ENCODE measurements at places on chromosomes 12 and 14.

- DNase-seq: no peak
Measured at GRCh38 chr12:4251967-4252366, 21.6 kb upstream of the CCND2 start.

DNA sequence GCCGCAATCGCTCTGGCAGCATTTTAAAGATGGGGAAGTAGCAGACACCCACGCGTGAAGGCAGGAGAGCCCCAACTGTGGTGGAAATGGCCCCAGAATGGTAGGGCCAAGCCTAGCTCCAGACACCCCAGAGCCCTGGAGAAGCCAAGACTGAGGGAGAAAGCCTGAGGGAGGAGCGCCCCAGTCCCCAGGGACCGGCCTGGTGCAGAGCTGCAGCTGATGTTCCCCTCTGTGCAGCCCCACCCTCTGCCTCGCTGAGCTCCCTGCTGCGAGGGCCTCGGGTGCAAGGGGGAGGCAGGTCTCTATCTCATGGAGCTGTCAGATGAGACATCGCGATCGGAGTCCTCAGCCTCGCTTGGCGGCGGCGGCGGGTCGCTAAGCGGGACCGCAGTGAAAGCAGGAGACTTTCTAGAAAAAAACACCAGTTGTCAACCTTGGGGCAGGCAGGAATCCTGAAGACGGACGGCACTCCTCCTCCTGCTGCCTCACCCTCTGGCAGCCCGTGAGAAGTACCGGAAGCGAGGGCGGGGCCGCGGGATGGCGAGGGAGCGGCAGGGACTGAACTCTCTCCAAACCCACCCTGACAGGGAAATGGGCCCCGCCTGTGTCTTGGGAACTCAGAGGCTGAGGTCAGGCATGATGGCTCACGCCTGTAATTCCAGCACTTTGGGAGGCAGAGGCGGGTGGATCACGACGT lies 6.0 kb downstream of the GAPDH start:
- DNase-seq: no peak

DNA sequence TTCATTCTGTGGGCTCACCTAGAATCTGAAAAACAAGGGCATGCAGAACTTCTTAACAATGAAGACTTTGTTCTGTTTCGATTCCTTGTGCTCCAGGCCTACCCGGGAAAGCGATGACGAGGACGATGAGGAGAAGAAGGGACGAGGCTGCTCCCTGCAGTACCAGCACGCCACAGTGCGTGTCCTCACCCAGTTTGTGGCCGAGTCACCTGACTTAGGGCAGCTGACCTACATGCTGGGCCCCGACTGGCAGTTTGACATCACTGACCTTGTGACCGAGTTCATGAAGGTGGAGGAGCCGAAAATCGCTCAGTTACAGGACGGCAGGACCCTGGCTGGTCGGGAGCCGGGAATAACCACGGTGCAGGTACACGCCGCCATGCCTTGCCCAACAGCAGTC lies 585.4 kb downstream of the AACS start:
- no peak for DNase-seq

- DNase-seq: no peak
Measured at GRCh38 chr12:117334051-117334450, 27.4 kb downstream of the NOS1 start.

DNA sequence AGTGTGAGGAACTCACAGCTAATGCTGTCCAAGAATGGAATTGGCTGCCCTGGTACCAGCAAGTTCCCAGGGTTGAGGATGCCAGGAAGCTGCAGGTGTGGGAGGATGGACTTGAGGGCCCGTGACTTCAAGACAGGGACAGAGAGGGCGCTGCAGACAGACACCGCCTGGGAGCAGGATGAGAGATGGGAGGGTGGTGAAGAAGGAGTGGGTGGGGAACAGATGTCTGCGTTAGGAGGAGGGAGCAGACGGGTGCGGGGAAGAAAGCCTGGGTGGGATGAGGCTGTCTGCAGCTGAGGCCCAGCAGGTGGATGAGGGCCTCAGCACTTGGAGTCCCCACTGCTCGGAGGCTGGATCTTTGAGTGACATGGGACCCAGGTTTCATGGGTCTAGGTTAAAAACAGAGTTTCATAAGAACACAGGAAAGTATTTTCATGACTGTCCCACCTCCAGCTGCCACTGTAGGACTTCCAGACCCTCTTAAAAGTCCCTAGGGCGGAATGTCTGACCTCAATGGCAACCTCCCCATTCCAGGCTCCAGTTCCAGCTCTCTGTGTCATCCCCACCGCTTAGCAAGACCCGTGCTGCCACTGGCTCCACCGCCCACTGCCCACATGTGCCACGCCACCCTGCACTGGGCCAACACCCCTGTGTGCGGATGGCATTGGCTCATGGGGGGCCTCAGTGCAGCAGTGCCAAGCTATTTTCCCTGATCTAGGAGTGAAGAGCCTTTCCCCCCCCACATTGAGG lies 70.3 kb upstream of the SCN8A start:
- DNase-seq: no peak

- no peak for DNase-seq
Measured at GRCh38 chr14:100609941-100610391, 22.7 kb upstream of the BEGAIN start.

- DNase-seq: no peak
Measured at GRCh38 chr12:67748743-67749040, 100.1 kb downstream of the DYRK2 start.

DNA sequence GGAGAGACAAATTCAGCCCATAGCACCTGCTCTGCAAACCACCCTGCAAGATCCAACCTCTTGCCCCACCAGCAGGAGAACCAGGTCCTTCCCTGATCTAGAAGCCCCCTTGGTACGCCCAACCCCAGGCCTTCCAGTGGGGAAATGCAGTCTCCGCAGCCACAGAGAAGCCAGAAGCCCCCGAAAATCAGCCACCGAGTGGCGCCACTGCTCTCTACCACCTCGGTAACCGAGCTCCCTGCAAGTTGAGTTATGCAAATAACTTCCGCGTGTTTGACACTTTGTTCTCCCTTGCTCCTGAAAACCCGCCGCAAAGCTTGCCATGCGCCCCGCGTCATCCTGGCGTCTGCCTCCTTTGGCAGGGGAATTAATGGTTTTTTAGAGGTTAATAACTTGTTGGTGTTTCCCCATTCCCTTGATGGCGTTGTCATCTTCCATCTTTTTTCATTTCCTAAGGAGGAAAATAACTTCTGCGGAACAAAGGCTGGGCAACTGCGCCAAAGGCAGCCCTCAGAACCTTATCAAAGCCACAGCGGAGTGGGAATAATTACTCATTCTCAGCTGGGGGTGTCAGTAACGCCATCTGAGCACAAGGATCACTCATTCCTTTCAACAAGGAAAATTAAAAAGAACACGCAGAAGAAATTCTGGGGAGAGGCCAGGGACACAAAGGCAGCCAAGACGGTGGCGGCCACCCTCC lies 60.4 kb downstream of the FZD10 start:
- DNase-seq: no peak

DNA sequence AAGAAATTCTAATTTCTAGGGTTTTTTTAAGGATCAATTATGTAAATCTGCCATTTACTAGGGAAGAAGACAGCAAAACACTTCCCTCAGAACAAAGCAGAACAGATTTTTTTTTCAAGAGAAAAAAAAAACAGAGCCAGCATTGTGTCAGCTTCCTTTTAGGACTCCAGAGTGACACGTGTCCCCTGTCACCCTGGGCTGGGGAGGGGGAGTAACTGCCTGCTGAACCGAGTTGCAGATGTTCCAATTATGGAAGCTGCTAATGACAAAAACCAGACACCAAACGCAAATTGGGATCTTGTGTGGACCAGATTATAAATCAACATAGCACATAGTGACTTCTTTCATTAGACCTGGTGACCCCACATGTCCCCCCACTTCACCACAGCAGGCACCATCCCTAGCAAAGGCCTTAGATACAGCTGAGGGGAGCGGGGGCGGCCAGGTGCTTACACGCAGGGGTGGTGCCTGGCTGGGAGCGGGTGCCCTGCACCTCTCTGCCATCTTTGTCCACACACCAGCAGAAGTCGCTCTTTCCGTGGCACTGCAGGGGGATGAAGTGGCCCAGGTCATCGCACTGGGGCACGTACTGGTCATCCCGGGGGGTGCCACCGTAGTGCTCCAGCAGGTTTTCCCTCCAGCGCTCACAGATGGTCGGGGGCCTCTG lies 25.4 kb downstream of the RTRAF start:
- DNase-seq: no peak

- no peak for DNase-seq
Measured at GRCh38 chr14:92500491-92500941, 13.1 kb upstream of the RIN3 start.

DNA sequence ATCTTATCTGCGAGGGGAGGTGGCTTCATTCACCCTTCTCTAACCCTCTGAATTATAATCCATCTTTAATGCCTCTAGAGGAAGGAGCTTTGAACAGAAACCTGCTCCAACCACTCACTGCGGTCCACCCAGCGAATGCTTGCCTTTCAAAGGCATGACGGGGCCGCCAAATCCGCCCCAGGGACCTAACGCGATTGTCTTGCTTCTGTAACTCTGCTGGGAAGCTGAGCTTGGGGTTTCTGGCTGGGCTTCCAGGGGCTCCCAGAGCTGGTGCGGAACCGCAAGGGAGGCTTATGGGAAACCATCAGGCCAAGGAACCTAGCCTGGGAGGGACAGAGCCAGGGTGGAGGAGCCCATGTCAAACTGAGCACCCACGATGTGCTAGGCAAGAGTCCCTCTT lies 231.2 kb upstream of the LHX5 start:
- no peak for DNase-seq

DNA sequence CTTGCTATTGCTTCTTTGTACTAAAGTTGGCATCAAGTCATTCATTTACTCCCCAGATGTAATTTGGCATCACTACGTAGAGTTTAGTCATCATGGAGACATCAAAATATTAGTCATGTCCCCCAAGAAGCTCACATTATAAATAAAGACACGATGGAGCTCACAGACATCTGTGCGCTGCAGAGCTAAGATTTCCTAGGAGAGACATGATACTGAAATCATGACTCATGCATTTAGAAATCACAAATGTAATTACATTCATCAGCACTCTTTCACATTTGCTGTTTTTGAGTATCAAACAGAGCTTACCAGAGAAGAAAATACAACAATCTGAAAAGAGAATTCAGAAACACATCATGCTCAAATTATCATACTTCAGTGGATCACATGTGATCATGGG lies 169.8 kb downstream of the LRIG3 start:
- no peak for DNase-seq

DNA sequence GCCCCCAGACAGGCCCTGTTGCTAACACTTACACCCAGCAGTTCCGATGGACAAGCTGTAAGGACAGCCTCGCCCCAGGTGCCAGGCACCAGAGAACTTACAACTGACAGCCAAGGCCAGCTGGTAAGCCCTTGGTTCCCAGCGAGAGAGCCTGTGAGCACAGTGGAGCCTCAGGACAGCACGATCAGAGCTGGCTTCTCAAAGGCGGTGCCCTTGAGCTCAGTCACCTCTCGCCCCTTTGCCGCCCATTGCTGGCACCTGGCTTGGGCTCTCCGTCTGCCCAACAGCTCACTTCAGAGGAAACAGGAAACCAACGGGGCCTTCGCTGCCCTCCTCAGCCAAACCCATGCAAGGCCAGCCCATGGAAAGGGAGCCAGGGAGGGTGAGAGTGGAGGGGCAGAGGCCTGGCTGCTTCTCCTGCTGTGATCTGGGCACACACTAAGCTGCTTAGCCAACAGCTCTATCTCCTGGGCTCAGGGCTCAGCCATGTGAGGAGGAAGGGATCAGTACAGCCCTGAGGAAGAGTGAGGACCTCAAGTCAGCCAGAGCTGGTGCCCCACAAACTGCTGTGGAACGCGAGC lies 98.5 kb downstream of the SINHCAF start:
- DNase-seq: no peak

DNA sequence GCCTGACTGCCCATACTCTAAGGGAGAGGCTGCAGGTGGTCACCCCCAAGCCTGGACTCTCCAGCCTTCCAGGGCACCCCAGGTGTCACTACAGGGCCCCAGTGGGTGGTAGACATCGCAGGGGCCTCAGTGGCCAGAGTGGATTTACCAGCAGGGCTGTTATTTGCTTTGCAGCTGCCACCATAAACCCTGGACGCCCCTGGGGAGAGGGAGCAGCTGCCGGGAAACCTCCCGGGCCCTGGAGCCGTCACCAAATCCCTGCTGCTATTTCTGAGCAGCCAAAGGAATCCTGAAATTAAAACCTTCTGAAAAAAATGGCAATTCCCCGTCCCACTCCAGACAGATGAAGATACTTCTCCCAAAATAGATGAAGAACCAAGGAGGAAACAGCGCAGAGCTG lies 13.9 kb downstream of the TMEM119 start:
- no peak for DNase-seq

DNA sequence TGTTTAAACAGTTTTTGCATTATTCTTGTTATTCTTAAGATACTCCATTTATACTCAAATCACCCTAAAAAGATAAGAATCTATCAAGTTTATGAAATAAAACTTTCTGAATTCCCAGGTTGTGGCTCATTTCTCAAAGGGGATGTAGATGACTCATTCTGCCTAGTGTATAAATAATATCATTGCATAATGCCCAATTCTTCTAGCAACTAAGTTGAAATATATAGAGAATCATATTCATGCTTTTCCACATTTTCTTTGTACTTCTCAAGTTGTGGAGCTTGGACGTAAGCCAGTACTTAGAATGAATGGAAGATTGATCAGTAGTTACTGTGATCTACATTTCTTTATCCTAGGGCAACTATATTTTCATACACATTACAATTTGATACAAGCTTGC lies 201.1 kb downstream of the PPFIA2 start:
- no peak for DNase-seq

DNA sequence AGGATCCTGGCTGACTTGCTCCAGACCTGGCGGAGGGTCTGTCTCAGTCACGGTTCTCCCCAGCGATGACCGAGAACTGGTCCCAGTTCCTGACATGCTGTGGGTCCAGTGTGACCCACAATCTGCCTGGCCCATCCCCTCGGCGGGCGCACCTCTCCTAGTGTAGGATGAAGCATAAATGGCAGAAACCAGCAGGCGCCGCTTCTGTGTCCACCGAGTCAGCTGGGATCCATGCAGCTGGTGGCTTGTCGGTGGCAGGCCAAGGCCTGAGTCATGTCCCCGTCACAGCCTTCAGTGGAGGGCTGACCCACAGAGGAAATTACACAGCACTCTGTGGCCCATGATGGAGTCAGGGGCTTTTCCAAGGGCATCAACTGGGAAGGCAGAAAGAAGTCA lies 38.5 kb downstream of the NFKBIA start:
- DNase-seq: no peak

- DNase-seq: no peak
Measured at GRCh38 chr14:56206596-56206995, 88.4 kb downstream of the PELI2 start.

DNA sequence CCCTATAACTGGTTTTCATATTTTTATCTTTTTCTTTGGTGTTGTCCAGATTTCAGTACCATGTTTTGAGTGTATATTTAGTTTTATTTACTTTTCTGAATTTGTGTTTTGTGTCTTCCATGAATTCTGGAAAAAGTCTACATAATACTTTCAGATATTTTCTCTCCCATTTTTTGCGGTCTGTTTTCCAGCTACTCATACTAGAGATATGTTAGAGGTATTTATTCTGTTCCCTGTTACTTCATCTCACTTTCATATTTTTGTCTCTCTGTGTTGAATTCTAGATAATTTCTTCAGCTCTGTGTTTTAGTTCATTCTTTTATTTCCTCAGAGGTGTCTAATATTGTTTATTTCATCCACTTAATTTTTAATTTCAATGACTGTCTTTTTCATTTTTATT lies 74.2 kb downstream of the IFT81 start:
- DNase-seq: no peak
